Karpas-422 (cell line): ENCODE measurements at places on chromosomes 7 and 10. TPM values are rescaled to one million over a fixed set of nuclear protein-coding genes. Genes with fewer than 3 reads are reported as not detected.

Gene INPP5A
- 9.1 and 11.8 TPM in 2 replicates for total RNA-seq

Gene GLI3
- 0.07 TPM in 1 of 2 replicates, not detected in the other for total RNA-seq

Gene SPDYE2
- total RNA-seq = not detected in 2 replicates

Gene EFCAB10
- not detected in 2 replicates for total RNA-seq

Gene ERVW-1
- total RNA-seq = not detected in 2 replicates

Gene STEAP1B
- not detected in 2 replicates for total RNA-seq

Gene C10orf120
- not detected in 2 replicates for total RNA-seq

Gene NUTM2E
- 0.19 and 0.43 TPM in 2 replicates for total RNA-seq

GRCh38 chr10:4943821-4944220 lies 19.4 kb upstream of the AKR1C1 start:
- no peak overlapping the region for H3K27ac ChIP-seq
- H3K27me3 ChIP-seq = no peaks in the 10 kb centered on the region
- H3K4me1 ChIP-seq = no peaks in the 10 kb centered on the region
- no peak for DNase-seq
- no peaks in the 10 kb centered on the region for H3K36me3 ChIP-seq

DNA sequence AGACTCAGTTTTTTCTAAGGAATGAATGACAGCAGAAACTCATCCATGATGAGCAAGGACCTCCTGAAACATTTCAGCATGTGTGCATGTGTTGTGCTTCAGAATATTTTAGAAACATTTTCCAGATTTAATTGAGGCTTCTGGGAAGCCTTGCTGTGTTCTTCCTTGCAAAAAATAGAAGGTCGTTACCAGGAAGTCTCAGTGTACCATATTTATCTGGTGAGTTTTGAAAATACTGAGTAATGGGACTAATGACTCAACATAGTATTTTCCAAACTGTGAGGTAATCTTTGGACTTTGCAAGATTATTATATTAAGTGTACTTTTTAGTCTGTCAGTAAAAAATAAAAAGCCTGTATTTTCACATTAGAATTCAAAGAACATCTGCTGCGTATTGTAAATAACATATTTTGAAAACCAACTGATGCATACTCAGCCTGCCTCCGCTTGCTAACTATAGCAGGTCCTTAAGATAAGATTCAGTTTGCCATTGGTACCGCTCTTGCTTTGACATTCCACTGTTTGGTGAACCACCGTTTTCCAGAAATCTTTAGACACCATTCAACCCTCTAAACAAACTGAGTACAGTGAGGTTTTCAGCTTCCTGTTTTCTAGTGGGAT lies 739.6 kb upstream of the GALNT17 start:
- H3K27ac ChIP-seq = no peak overlapping the region
- no peak for DNase-seq
- H3K4me3 ChIP-seq = no peak overlapping the region
- H3K36me3 ChIP-seq = no peaks in the 10 kb centered on the region
- H3K4me1 ChIP-seq = no peaks in the 10 kb centered on the region

GRCh38 chr10:25934621-25935139 lies 651 bp downstream of the MYO3A start:
- H3K4me1 ChIP-seq = no peaks in the 10 kb centered on the region
- no peaks in the 10 kb centered on the region for H3K27me3 ChIP-seq
- no peak overlapping the region for H3K4me3 ChIP-seq
- H3K36me3 ChIP-seq = no peaks in the 10 kb centered on the region

DNA sequence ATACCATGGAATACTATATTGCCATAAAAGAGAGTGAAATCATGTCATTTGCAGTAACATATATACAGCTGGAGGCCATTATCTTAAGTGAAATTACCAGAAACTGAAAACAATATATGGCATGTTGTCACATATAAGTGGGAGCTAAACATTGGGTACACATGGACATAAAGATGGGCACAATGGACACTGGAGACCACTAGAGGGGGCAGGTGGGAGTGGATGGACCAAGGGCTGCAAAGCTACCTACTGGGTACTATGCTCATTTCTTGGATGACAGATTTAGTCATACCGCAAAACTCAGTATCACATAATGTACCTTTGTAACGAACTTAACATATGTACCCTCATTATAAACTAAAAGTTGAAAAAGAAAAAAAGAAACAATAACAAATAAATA lies 1167.6 kb downstream of the NXPH1 start:
- no peak overlapping the region for H3K27ac ChIP-seq
- H3K36me3 ChIP-seq = no peaks in the 10 kb centered on the region
- H3K4me1 ChIP-seq = no peaks in the 10 kb centered on the region
- H3K27me3 ChIP-seq = no peaks in the 10 kb centered on the region
- H3K4me3 ChIP-seq = no peak overlapping the region

GRCh38 chr10:94361171-94361794 lies 1.5 kb downstream of the NOC3L start:
- H3K27me3 ChIP-seq = no peaks in the 10 kb centered on the region
- DNase-seq = no peak
- H3K27ac ChIP-seq = no peak overlapping the region
- peaks cover 11% of the 10 kb centered on the region for H3K36me3 ChIP-seq

GRCh38 chr10:115129752-115130151 lies 36.6 kb downstream of the ATRNL1 start:
- no peaks in the 10 kb centered on the region for H3K36me3 ChIP-seq
- no peaks in the 10 kb centered on the region for H3K4me1 ChIP-seq
- H3K27me3 ChIP-seq = no peaks in the 10 kb centered on the region
- H3K4me3 ChIP-seq = no peak overlapping the region
- DNase-seq = peak; percentile 81

DNA sequence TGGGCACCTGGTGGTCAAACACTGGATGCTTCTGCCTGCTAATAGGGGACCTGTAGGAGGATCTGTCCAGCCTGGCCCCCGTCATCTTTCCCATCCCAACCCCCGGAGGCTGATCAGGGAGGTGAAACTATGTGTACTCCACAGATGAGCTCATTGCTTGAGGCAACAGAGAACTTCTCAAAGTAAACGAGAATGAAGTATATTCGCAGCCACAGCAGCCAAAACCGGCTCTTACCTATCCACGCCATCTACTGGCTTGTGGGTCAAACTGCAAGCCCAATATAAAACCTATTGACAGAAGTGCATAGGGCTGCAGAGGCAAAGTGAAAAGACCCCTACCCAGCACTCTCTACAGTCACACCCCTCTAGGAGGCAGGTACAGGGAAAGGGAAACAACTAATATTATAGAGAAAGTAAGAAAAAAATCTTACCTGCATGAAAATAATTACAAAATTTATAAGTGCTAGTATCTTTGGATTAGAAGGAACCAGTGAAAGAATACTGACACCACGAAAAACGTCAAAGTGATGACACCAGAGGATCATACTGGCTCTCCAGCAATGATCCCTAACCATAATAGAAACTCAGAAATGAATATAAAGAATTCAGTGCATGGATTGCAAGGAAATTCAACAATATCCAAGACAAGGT lies 973.5 kb downstream of the ANKRD7 start:
- peak; percentile 78 for DNase-seq
- no peak overlapping the region for H3K4me3 ChIP-seq
- H3K4me1 ChIP-seq = no peaks in the 10 kb centered on the region

GRCh38 chr7:22060863-22061262 lies 115.2 kb upstream of the CDCA7L start:
- no peak overlapping the region for H3K27ac ChIP-seq
- no peaks in the 10 kb centered on the region for H3K36me3 ChIP-seq
- H3K4me3 ChIP-seq = no peak overlapping the region
- H3K4me1 ChIP-seq = no peaks in the 10 kb centered on the region

DNA sequence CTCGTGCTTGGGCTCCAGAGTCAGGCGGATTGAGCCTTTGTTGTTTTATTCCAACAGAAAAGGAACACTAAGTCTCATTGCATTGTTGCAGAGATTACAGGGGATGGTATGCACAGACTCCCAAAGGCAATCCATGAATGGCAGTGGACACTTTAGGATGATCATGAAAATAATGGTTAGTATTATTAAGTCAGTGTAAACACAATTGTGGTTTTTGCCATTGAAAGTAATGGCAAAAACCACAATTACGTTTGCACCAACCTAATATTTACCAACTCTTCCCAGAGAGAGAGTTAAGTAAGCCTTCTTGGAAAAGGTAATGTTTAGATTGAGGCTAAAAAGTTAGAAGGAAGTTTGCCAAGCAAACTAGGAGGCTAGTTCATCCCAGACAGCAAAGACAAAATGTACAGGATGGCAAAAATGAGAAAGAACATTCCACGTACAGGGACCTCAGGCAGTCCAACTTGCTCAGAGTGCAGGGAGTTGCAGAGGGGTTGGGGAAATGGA lies 72.9 kb upstream of the AMPH start:
- DNase-seq = no peak
- no peaks in the 10 kb centered on the region for H3K27me3 ChIP-seq
- H3K4me3 ChIP-seq = no peak overlapping the region
- H3K27ac ChIP-seq = no peak overlapping the region
- no peaks in the 10 kb centered on the region for H3K4me1 ChIP-seq

DNA sequence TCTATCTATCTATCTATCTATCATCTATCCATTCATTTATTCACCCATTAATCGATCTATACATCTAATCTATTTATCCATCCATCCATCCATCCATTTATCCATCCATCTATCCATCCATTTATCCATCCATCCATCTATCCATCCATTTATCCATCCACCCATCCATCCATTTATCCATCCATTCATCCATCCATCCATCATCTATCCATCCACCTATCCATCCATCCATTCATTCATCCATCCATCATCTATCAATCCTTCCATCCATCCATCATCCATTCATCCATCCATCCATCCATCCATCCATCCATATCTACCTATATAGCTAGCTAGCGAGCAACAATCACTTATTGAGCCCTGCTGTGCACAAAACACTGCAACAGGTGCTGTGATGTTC lies 953.1 kb upstream of the ZNF722 start:
- DNase-seq = no peak
- H3K4me3 ChIP-seq = no peak overlapping the region
- H3K4me1 ChIP-seq = no peaks in the 10 kb centered on the region

GRCh38 chr10:121406823-121407545 lies 191.3 kb downstream of the FGFR2 start:
- H3K27ac ChIP-seq = no peak overlapping the region
- no peaks in the 10 kb centered on the region for H3K4me1 ChIP-seq
- no peaks in the 10 kb centered on the region for H3K27me3 ChIP-seq
- no peaks in the 10 kb centered on the region for H3K36me3 ChIP-seq
- no peak overlapping the region for H3K4me3 ChIP-seq
- no peak for DNase-seq

GRCh38 chr7:39172137-39172536 lies 194.4 kb downstream of the POU6F2 start:
- no peak for DNase-seq
- H3K27ac ChIP-seq = no peak overlapping the region
- no peak overlapping the region for H3K4me3 ChIP-seq
- no peaks in the 10 kb centered on the region for H3K27me3 ChIP-seq
- no peaks in the 10 kb centered on the region for H3K4me1 ChIP-seq

GRCh38 chr10:93319896-93320295 lies 162.2 kb downstream of the MYOF start:
- no peaks in the 10 kb centered on the region for H3K36me3 ChIP-seq
- H3K27me3 ChIP-seq = no peaks in the 10 kb centered on the region
- no peak for DNase-seq
- no peak overlapping the region for H3K27ac ChIP-seq
- no peaks in the 10 kb centered on the region for H3K4me1 ChIP-seq
- H3K4me3 ChIP-seq = no peak overlapping the region

- peaks cover 13% of the 10 kb centered on the region for H3K4me1 ChIP-seq
- no peak overlapping the region for H3K4me3 ChIP-seq
- no peak for DNase-seq
- H3K27me3 ChIP-seq = no peaks in the 10 kb centered on the region
- H3K36me3 ChIP-seq = no peaks in the 10 kb centered on the region
Measured at GRCh38 chr10:109977382-109977806, 30.4 kb upstream of the ADD3 start.

DNA sequence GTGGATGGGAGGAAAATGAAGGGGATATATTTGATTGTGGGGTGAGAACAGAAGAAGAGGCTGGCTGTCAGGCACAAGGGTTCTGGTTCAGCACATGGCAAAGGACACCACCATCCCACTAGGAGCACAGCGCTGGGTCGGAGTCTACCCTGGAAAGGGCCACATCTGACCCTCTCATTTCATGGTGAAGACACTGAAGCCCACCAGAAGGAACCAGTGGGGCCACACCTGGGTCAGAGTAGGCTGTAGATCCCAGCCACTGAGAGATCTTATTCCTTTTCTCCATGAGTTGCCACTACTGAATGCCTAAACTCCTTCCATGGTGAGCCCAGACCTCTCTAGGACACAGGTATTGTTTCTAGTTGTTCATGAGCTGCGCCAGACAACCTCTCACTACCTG lies 25.8 kb downstream of the SFTPD start:
- DNase-seq = peak; percentile 17
- no peak overlapping the region for H3K4me3 ChIP-seq
- no peaks in the 10 kb centered on the region for H3K4me1 ChIP-seq
- H3K36me3 ChIP-seq = no peaks in the 10 kb centered on the region
- no peaks in the 10 kb centered on the region for H3K27me3 ChIP-seq

DNA sequence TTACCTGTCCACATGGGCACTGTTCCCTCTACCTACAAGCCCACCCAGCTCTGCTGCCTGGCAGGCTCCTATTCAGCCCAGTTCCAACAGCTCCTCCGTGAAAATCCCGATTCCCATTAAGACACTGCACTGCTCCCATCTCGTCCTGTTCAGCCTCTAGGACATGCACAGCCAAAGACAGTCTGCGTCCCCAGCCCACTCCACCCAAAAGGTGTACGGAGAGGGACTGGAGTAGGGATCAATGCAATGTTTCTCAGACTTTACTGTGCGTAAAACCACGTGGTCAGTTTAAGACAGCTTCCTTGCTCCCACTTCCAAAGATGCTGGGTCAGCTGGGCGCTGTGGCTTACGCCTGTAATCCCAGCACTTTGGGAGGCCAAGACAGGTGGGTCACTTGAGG lies 19.9 kb downstream of the FGFR2 start:
- no peak overlapping the region for H3K4me3 ChIP-seq
- no peaks in the 10 kb centered on the region for H3K36me3 ChIP-seq
- no peak for DNase-seq

GRCh38 chr10:117140525-117140902 lies 2.4 kb upstream of the VAX1 start:
- H3K27me3 ChIP-seq = no peaks in the 10 kb centered on the region
- DNase-seq = no peak
- H3K27ac ChIP-seq = no peak overlapping the region
- no peak overlapping the region for H3K4me3 ChIP-seq
- no peaks in the 10 kb centered on the region for H3K4me1 ChIP-seq

DNA sequence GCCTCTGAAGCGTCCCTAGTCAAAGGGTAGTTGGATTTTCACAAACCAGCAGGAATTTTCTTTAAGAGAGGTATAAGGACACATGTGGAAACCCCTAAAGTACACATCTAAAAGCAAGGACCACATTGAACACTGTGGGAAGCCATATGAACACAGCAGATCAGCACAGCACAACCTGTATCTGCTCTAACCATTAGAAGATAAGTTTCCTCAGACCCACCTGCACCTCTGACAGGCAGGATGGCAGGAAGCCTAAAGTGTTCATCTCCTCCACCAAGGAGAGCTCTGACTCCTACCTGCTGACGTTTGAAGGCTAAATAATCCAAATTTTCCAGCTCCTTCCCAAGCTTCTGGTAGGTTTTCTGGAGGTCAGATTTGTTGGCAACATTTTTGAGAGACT lies 174.4 kb downstream of the CTNNA3 start:
- H3K4me3 ChIP-seq = no peak overlapping the region
- H3K4me1 ChIP-seq = no peaks in the 10 kb centered on the region
- H3K36me3 ChIP-seq = no peaks in the 10 kb centered on the region
- no peak overlapping the region for H3K27ac ChIP-seq
- no peaks in the 10 kb centered on the region for H3K27me3 ChIP-seq
- no peak for DNase-seq

GRCh38 chr10:48454302-48455054 lies 148.0 kb downstream of the MAPK8 start:
- H3K27me3 ChIP-seq = no peaks in the 10 kb centered on the region
- no peak for DNase-seq
- H3K4me3 ChIP-seq = no peak overlapping the region
- H3K4me1 ChIP-seq = no peaks in the 10 kb centered on the region
- H3K27ac ChIP-seq = no peak overlapping the region
